Stimulated activated CD4-positive, alpha-beta T cell treated with anti-CD3 and anti-CD28 coated beads, Interleukin-15, amount 100 ng/mL, for 1 hour (primary cell): ENCODE measurements at places on chromosomes 2 and 18.

DNA sequence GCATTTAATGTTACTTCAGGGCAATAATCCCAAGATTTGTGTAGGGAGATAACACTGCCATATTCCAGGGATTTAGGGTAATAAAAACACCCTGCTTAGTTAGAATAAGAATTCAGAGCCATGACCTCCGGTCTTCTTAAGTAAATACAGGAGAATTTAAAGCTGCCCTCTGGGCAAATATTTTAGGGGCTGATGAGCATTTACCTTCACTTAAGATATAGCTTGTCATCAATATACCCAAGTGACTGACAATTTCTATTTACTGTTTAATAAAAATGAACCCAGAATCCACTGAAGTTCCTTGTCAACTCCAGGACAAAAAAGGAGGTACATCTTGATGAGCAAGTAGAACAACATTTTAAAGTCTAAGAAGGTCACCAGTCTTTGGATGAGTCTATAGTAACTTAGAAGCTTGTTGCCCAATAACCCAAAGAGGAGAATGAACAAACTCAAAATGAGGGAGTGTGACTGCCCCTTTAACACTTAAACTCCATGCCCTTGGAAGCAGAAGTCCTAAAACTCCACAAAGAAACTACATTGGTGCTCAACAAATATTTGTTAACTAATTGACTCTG lies 24.3 kb upstream of the IKZF2 start:
- no peak for DNase-seq

GRCh38 chr18:37836071-37836970 lies 270.7 kb upstream of the CELF4 start:
- DNase-seq, result no peak

DNA sequence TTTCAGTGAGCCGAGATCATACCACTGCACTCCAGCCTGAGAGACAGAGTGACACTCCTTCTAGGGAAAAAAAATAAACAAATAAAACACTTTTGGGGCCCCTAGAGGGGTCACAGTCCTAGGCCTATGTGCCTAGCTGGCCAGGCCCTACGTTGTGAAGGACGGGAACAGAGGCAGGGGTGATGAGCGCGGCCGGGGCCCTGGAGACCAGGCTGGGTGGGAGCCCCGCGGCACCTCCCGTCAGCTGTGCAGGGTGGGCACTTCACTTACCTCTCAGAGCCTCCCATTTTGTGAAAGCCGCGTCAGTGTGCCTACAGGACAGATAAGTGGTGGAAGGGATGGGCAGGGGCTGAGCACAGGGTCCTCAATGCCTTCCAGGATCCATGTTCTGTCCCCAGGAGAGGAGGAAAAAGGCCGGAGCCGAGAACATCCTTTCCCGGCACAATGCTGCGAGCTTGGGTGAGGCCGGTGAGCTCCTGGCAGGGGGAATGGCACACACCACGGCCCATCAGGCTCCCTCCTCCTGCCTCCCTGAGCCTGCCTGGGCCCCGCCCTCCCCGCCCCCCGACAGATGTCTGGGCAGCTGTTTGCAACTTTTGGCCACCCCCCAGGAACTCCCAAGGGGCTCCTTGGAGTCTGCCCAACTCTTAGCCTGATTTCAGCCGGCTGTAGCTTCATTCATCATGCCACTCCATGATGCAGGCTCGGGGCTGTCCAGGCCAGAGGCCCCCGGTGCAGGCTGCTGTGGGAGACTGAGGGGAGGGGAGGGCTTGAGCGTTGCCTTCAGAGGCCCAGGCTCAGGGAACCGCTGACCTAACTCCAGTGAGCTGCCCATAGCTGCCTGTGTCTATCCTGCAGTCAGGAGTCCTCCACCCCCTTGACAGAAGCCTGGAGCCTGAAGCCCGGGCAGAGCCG lies 196.5 kb downstream of the TFCP2L1 start:
- no peak for DNase-seq

DNA sequence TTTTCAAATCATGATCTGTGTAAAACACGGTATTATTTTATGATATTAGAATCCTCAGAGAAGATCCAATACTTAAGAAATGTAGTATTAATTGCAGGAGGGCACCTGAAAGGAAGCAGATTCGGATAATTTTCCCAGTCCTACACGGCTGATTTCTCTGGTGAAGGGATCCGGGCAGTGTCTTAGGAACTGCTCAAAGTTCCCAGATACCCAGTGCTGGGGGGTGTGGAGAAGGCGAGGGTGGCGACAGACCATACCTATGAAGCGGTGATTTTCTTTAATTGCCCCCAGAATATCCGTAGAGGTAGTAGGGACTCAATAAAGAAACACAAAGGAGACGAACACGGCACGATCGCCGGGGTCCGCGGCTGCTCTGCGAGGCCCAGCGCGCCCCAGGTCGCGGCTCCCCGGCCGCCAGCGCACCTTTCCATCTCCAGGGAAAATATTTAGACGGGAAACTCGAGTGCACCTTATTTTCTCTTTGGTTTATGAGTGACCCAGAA lies 1.4 kb upstream of the SOX11 start:
- DNase-seq, result no peak

DNA sequence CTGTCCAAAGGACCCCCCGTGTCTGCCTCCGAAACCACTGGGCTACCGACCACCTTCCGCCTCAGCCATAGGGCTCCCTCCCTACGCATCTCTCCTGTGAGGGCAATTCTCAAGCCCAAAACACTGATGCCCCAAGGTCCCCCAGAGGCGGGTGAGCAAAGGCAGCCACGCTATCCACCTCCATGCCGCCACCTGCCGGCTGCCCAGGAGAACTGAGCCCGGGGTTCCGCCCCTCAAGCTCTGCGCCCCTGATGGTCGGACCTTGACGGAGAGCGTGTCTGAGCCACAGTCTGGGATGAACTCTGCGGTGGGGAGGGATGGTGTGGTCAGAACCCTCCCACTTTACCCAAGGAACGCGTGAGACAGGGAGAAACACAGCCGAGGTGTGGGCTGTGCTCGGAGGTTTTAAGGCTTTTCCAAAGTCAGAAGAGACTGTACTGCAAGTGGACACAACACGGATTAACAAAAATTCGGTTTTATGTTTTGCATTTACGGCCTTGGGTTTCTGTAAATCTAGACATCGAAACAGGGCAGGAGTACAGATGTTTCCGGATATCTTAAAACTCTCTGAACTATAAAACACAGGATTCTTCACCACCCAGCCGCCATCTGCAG lies 114.1 kb downstream of the ZNF516 start:
- no peak for DNase-seq

DNA sequence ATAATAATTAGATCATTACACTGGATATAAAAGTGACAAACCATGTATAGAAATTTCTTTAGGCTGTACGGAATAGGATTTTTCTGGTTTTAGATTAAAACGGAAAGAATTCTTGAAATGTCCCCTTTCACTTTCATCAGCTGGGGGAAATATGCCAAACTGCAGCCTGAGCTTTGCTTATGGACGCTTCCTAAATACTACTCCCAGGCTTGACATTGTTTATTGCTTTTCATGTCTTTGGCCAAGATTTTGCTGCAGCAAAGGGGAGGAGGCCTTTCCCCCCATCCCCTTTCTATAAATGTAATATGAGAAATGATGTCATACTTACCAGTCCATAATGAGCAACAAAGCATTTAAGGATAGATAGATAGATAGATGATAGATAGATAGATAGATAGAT lies 158.4 kb downstream of the MAP2 start:
- DNase-seq, result no peak

GRCh38 chr18:76604108-76604934 lies 109.3 kb upstream of the ZNF516 start:
- DNase-seq, result no peak

- no peak for DNase-seq
Measured at GRCh38 chr2:72893594-72894319, 6.5 kb downstream of the SPR start.

GRCh38 chr2:85830645-85831044 lies 58.1 kb downstream of the ST3GAL5 start:
- DNase-seq, result no peak

DNA sequence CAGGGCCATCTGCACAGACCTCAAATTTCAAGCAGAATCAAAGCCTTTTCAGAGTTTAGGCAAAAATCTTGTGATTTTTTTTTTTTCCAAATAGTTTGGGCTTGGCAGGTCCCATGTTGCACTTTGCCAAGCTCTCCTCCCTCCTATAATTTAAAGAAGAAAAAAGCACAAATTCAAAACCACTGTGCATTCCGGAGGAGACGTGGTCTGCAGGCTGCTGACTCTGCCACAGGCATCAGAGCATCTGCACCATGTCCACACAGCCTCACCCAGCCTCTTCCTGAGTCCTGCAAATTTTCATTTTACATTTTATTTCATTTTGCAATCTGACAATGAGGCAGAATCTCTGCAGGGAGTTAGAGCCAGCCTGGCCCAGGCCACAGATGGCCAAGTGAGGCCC lies 15.7 kb upstream of the GPC1 start:
- no peak for DNase-seq

- DNase-seq, result no peak
Measured at GRCh38 chr2:236711440-236711839, 141.8 kb downstream of the ACKR3 start.

DNA sequence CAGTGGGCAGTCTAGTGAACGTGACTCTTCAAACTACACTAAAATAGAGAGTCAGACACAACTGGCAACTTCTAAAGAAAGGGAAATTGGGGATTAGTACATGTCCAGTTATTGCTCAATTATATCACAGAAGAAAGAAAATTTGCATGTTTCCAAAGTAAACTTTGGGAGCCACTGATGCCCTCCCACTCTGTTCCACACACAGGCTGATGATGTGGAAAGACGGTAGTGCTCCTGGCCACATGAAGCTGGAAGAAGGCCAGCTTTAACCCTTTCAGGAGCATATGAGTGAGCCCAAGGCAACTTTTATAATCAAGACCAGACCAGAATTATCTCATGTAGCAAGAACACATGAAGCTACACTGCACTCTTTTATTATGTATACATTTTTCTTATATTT lies 141.0 kb downstream of the NR4A2 start:
- no peak for DNase-seq

GRCh38 chr2:172473167-172473566 lies 45.8 kb downstream of the ITGA6 start:
- DNase-seq, result no peak

- no peak for DNase-seq
Measured at GRCh38 chr2:223786236-223786635, 51.1 kb downstream of the AP1S3 start.

DNA sequence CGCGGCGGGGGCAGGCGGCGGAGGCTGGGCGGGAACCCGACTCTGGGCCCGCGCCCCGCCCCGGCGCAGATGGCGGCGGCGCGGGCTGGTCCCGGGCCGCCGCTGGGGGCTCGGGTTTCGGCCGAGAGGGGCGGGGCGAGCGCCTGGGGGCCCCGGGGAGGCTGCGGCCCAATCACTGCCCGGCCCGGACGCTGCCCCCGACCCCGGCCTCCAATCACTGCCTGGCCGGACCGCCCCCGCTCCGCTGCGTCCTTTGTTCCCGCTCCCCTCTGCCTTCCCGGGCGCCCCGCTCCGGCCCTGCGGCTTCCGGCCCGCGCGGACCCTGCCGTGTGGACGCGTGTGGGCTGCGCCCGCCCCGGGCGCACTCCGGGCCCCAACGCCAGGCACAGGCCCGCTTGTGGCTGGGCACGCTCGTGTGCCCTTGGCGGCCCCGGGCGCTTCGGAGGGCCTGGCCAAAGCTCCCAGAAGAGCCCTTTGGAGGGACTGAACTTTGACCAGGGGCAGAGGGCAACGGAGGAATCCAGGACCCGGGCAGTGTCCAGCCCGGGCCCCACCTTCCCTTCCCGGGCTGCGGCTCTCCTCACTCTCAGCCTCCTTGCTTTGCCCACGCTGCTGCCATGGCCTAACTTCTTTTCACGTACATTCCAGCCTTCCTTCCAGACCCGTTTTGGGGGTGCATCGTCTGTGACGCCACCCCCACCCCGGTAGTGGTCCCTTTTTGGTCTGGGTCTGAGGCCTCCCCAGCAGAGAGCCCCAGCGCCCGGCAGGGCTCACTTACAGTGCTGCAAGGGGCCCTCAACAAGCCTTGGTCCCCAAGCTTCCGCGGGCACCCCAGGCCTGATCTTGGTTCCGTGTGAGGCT lies 27.1 kb upstream of the PTMA start:
- DNase-seq, result no peak

GRCh38 chr18:77220726-77221125 lies 28.9 kb upstream of the GALR1 start:
- no peak for DNase-seq

DNA sequence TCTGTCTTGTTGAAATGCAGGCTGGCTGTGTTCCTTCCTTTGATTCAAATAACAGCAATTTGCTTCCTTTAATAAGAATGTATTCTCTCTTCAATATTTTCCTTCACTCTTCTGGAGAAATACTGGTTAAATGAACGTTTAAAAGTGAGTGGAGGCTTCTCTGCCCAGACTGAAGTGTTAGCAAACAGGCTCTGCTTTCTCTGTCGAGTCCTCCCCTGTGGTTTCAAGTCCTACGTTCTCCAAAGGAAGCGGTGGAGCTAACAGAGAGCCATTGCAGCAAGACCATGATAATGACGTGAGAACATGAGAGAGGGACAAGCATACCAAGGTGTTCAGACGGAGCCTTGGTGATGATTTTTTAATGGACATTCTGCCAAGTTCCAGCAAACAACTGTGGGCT lies 26.2 kb upstream of the PID1 start:
- DNase-seq, result no peak

GRCh38 chr2:172664766-172665165 lies 70.9 kb upstream of the RAPGEF4 start:
- no peak for DNase-seq

- DNase-seq, result no peak
Measured at GRCh38 chr18:55185391-55185790, 226.1 kb upstream of the CCDC68 start.

- no peak for DNase-seq
Measured at GRCh38 chr18:57629422-57629821, 7.8 kb upstream of the NARS1 start.

DNA sequence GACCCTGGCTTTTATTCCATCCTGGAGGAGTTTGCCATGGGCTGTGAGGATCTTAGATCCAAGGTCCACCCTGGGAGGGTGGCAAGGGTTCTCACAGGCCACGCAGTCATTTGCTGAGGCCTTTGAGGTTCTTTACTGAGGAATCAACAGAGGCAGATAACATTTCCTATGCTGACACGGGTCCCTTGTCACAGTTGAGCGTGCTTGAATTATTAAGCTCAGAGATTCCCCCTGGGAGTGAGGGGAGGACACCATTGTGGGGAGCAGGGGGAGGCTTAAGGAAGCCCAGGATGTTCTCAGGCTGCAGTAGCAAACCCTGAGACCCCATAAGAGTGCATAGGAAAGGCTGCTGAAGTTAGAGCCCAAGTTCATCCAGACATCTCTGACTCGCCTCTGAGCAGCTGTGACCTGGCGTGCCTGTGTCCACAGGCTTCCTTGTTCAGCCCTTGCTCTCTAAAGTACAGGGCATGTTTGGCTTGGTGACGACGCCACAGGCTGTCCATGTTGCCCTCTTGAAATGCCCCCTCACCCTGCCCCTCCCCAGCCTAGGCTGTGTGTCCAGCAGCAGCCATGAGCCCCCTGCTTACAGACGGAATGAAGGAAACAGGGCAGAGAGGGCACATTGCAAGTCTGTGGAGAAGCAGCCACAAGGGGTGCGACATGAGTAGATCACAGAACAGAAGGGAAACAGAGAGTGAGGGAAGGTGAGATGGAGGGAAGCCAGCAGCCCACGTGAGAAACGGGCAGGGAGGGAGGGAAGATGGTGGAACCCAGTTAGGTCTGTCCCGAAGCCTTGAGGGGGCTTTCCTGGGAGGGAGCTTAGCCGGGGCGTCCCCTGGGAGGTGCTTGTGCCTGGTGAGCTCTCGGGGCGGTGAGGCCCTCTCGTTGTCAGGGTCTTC lies 34.0 kb downstream of the NAPG start:
- no peak for DNase-seq
